ENCODE measurements at places on chromosomes 6 and 20.
A peak's percentile ranks its signal among the peaks of the same experiment; 100 is the strongest.

DNA sequence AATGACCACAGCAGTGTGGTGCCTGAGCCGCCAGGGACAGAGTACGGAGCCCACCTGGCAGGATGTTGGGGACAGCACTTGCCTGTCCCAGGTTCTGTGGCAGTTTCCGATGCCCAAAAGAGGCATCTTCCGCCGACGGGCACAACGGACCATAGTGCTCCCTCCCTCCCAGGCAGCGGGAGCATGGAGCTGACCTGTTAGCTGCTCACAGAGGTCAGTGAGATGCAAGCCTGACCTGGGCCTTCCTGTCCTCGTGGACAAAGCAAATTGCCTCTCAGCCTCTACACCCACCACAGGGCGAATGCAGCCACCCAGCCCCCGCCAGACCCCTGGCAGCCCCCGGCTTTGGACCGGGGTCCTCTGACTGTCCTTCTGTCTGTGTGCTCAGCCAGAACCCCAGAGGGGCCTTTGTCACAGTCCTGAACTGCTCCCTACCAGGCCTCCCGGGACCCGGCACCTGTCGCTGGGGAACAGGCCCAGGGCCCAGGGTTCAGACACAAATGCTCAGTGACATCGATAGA, 16.2 kb upstream of the FRMD1 start:
- no peak for DNase-seq

DNA sequence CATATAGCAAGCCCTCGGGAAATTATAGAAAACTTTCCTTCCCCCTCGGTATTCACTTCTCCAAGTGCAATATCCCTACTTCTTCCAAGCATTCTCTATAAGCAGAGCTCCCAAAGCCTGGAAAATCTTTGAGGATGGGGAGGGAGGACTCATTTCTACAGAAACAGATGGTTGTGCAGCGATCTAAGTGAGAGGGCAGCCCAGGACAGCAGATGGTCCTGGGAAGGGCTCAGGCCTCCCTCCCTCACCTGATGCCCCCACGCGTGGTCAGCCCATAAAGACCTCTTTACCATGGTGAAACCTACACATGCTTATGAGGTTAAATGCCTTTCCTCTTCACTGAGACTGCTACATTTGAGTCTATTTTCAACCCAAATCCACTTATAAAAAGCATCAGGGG, 319.6 kb upstream of the QKI start:
- no peak for DNase-seq

GRCh38 chr6:124983383-124984083, 21.3 kb downstream of the RNF217 start:
- DNase-seq: no peak

GRCh38 chr20:9576695-9577094, 62.3 kb downstream of the LAMP5 start:
- DNase-seq: no peak

GRCh38 chr20:47318586-47319516, 37.6 kb downstream of the ZMYND8 start:
- DNase-seq: peak; percentile 41

DNA sequence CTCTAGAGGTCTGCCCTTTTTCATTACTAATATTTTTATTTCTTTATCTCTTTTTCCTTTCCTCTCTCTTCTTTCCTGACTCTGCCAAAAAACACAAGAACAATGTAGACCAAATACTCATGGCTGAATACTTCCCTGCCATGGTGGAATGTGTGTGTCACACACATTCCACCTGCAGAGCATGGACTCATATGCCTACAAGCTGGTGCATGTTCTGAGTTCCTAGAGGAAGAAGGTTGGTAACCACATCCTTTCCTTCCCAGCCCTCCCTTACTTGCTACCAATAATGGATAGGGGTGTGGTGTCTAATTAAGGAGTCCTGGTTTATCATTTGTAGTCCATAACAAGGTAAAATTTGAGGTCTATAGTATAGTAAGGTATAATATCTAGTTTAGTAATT, 15.2 kb upstream of the CST9L start:
- no peak for DNase-seq

DNA sequence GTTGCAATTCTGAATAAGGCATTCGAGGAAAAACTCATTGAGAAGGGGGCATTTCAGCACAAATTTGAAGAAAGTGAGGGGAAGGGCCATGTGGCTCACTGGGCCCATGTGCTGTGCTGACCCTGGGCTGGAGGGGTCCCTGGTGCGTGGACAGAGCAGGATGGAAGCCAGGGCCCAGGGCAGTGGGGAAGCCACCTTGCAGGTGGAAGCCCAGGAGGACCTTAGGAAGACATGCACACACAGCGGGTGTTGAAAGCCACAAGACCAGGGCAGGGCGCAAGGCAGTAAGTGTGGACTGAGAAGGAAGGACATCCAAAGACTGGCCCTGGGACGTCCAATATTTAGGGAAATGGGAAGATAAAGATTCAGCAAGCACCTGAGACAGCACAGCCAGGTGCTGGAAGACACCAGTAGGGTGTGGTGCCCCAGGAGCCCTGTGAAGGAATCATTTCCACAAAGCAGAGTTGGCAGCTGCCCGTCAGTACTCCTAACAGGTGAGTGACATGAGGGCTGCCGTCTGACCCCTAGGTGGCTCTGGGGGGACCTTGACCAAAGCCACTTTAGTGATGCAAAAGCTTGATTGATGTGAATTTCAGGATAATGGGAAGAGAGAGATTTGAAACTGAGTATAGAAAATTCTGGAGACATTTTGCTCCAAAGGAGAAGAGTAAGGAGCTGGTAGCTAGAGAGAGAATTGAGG, 254.4 kb upstream of the EXOC2 start:
- DNase-seq: no peak

All from dermis microvascular lymphatic vessel endothelial cell (primary cell).